ENCODE measurements at places on chromosomes 12 and 14. TPM values are rescaled to one million over a fixed set of nuclear protein-coding genes. Genes with fewer than 3 reads are reported as not detected.

DTX3 gene
- 21.2 TPM for total RNA-seq

RHEBL1 gene
- 1.6 TPM for total RNA-seq

KLRK1 gene
- not detected for total RNA-seq

CD69 gene
- total RNA-seq, result 1.9 TPM

MSRB3 gene
- 28.9 TPM for total RNA-seq

EEA1 gene
- total RNA-seq, result 21.9 TPM

KCNC2 gene
- not detected for total RNA-seq

TMEM229B gene
- total RNA-seq, result 0.43 TPM

LRIG3 gene
- 15.3 TPM for total RNA-seq

FOXN4 gene
- not detected for total RNA-seq

DEPDC4 gene
- total RNA-seq, result 2.4 TPM

TAS2R43 gene
- total RNA-seq, result 6.3 TPM

STON2 gene
- not detected for total RNA-seq

FAM161B gene
- total RNA-seq, result 3.3 TPM

GYS2 gene
- total RNA-seq, result not detected

KRT78 gene
- not detected for total RNA-seq

FANCM gene
- total RNA-seq, result 2.2 TPM

KERA gene
- not detected for total RNA-seq

NTS gene
- total RNA-seq, result not detected

RNASE1 gene
- total RNA-seq, result 0.43 TPM

MLF2 gene
- total RNA-seq, result 144 TPM

IFT43 gene
- 19.2 TPM for total RNA-seq

OR4N5 gene
- total RNA-seq, result not detected

SLC11A2 gene
- 123 TPM for total RNA-seq

TAC3 gene
- total RNA-seq, result not detected

EML1 gene
- total RNA-seq, result 64.9 TPM

CCDC177 gene
- not detected for total RNA-seq

AQP6 gene
- total RNA-seq, result not detected

CINP gene
- total RNA-seq, result 58.8 TPM

ATXN3 gene
- total RNA-seq, result 26.5 TPM

APOF gene
- not detected for total RNA-seq

DPPA3 gene
- not detected for total RNA-seq

HCAR2 gene
- not detected for total RNA-seq

TSPAN8 gene
- not detected for total RNA-seq

SNAPC1 gene
- 10.6 TPM for total RNA-seq

BRMS1L gene
- 3.7 TPM for total RNA-seq

RNASE7 gene
- total RNA-seq, result not detected

KRT6A gene
- 25.6 TPM for total RNA-seq

GZMB gene
- total RNA-seq, result not detected

MYF6 gene
- not detected for total RNA-seq

RASSF9 gene
- 0.14 TPM for total RNA-seq

B4GALNT3 gene
- total RNA-seq, result not detected

GSC gene
- total RNA-seq, result not detected

MEG3 gene
- total RNA-seq, result 351 TPM
